ENCODE measurements at places on chromosomes 3 and 15.

- no peak for DNase-seq
Measured at GRCh38 chr3:129648391-129648790, 41.9 kb upstream of the PLXND1 start.

GRCh38 chr3:10010878-10011465, 15.3 kb upstream of the FANCD2 start:
- peak; percentile 90 for DNase-seq

DNA sequence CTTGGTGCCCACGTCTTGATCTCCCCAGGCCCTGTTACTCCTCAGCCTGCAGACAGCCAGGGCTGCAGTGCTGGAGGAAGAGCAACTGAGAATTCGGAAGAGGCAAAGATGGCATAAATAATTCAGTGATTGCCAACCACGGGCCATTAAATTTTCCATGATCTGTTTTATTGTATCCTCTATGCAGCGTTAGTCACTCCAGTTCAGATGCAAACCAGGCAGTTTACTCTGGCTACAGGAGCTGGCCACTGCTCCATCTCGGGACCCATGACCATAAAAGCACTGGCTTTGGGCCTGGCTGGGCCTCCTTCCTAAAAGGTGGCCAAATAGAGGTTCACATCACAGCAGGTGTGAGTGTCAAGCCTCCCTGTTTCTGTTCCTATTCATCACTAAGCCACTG, 137.6 kb upstream of the TLE3 start:
- DNase-seq, result no peak

DNA sequence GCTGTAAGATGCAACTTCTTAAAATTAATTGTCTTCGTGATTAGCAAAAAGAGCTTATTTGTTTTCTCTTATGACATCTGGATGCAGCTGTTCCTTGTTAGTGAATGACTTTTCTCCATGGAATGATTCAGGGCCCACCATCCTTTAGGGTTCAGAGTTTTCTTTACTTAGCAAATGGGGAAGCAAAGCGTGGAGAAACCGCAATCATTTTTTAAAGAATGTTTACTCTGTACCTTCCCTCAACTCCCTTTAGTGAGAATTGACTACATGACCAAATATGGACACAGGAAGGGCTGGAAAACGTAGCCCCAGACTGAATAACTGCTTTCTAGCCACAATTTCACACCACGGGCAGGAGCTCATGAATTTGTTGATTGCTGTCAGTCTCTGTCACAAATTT, 130.1 kb downstream of the EDEM1 start:
- peak; percentile 2 for DNase-seq

DNA sequence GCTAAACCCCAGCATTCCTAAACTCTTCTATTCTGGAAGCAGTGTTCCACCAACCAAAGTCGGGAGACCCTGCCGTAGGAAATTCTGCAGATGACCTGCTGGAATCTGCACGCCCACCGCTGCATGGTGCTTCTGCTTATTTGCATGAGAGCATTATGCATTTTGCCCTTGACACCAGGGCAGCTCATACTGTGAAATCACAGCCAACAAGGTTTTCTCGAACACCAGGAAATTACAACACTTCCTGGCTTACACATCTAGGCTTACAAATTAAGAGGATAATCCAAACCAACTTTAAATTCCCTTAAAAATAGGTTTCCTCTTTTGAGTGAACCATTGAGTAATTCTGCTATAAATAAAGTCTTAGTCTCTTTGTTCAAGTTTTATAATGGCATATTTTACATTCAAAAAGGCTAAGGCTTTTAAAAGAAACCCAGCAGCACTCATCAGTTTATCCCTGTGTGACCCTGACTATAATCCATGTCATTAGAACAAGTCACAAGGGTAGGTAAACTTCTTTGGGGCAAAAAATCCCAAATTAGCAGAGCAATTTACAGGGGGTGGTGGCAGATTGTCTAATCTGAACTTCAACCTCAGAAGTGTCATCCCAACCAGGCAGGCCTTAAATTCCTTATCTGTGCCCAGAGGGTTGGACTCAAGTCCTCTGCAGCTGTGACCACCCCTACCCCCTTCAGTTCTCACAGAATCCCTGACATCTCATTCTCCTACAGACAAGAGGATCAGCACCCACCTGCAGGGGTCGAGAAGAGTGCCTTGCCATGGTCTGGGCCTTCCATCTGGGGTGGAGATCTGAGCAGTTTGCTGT, 33.5 kb upstream of the RBP1 start:
- no peak for DNase-seq

- no peak for DNase-seq
Measured at GRCh38 chr3:188760408-188760807, 411.4 kb upstream of the TPRG1 start.

DNA sequence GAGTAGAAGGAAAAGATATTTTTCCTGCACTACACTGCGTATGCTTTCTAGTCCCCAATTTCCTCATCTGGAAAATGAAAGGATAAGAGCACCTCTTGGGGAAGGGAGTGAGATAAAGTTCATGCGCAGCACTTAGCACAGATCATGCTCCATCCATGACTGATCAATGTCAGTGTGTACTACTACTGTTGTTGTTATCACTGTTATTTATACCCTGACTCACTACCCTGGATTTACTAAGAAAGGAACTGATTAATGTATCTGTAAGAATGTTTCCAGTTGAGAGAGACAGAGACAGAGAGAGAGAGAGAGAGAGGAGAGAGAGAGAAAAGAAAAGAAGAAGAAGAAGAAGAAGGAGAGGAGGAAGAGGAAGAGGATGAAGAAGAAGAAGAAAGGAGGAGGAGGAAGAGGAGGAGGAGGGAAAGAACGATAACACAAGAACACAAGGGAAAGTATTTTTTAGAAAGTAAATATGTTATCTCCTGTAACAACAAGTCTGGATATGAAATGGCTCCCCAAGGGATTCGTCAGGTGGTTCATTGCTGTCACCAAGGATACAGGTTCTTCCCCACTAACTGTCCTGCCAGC, 212.2 kb upstream of the PROK2 start:
- no peak for DNase-seq

GRCh38 chr3:171248426-171249111, 211.6 kb downstream of the TNIK start:
- no peak for DNase-seq

GRCh38 chr3:134132961-134133360, 103.2 kb upstream of the SLCO2A1 start:
- DNase-seq, result no peak

- DNase-seq, result no peak
Measured at GRCh38 chr15:85570336-85570735, 189.9 kb downstream of the AKAP13 start.

- no peak for DNase-seq
Measured at GRCh38 chr3:66702126-66702525, 201.3 kb upstream of the LRIG1 start.

DNA sequence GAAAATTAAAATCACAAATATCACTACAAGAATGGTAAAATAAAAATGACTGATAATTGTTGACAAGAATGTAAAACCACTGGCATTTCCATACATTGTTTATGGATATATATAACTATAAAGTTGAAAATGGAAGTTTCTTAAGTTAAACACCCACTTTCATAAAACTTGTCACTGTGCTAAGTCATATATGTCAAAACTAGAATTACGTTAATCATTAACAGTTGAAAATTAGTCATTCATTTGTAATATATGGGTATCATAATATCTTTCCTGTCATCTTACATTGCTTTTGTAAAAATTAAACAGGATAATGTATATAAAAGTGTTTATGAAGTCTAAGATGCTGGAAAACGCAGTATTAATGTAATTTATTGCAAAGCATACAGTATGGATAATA, 1398.6 kb upstream of the ALCAM start:
- no peak for DNase-seq

GRCh38 chr3:47803480-47804025, 615 bp downstream of the DHX30 start:
- DNase-seq, result no peak

GRCh38 chr3:178795349-178795748, 259.1 kb downstream of the KCNMB2 start:
- DNase-seq, result no peak

DNA sequence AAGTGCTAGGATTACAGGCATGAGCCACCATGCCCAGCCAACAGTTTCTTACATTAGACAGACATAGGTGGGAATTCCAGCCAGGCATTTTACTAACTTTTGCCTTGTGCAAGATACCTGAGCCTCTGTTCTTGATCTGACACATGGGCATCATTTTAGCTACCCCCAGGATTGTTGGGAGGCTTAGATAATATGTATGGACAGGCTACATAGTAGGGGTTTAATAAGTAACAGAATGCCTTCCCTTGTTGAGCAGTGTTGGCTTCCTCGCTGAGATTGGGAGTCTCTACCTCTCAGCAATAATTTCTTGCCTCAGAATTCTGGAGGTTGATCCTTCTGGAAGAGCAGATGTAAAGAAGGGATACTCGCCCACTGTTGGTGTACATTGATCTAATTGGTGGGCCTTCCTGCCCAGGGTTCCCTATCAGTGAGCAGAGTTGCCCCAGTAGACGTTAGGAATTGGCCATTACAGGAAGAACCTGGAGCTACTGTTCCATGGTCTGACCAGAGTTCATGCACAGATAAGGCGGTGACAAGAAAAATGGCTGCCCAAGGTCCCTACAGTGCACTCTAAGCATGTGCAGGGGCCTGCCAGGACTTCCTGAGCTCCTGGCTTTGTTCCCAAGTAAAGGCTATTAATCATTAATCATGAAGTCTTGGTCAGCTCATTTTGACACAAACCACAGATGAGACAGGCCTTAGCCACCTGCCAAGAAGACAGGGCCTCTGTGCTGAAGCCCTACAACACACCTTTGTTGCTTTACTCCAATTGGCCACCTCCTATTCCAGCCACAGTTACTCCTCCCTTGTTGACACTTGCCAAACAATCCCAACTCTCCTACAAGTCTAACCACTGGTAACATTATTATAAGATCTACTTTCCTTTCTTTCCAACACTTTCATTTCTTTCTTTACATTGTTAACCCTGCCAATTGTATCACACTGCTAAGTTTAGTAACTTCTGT, 5.0 kb upstream of the IL17RE start:
- peak; percentile 67 for DNase-seq

DNA sequence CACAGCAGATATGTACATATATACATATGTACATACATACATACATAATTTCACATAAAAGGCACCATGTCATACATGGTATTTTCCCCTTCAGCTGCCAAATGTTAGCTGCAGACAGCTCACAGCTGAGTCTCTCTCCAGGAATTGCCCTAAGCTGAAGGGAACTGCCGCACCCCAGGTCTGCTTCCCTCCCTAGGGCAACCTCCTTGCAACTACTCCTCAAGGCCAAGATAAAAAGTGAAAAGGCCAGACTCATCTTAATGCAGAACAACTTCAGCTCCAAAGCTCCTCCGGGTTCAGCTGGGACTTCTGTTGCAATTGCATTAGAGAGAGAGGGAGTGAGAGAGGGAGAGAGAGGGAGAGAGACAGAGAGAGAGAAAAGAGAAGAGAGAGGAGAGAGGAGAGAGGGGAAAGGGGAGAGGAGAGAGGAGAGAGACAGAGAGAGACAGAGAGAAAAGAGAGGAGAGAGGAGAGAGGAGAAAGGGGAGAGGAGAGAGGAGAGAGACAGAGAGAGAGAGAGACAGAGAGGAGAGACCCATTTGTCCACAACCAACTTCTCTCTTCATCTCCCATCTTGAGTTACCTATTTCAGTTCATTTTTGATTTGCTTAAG, 143.4 kb upstream of the HES1 start:
- no peak for DNase-seq

DNA sequence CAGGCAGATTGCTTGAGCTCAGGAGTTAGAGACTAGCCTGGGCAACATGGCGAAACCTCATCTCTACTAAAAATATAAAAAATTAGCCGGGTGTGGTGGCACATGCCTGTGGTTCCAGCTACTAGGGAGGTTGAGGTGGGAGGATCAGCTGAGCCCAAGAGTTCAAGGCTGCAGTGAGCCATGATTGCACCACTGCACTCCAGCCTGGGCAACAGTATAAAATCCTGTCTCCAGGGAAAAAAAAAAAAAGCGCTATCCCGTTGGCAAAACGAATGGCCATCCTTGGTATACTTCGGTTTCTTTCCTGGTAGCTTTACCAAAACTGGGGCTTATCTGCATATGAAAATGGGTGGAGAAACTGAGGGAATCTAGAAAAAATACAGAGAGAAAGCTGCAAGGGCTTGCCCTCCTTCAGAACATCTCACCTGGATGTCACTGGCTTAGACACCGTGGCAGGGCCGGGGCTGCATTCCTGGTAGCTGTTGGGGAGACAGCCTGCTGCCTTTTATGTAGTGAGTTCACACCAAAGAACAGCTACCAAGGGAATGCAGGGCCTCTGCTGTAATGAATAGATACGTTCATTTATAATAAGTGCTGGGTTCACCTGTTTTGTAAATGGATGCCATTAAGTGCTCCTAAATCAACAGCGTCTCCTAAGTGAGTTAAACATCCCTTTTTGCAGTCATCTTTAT, 96.0 kb downstream of the IQSEC1 start:
- DNase-seq, result no peak

- no peak for DNase-seq
Measured at GRCh38 chr3:11568503-11569155, 75.1 kb downstream of the VGLL4 start.

GRCh38 chr15:99476413-99477222, 89.2 kb upstream of the MEF2A start:
- peak; percentile 79 for DNase-seq

GRCh38 chr15:73845907-73846306, 27.5 kb upstream of the TBC1D21 start:
- no peak for DNase-seq

DNA sequence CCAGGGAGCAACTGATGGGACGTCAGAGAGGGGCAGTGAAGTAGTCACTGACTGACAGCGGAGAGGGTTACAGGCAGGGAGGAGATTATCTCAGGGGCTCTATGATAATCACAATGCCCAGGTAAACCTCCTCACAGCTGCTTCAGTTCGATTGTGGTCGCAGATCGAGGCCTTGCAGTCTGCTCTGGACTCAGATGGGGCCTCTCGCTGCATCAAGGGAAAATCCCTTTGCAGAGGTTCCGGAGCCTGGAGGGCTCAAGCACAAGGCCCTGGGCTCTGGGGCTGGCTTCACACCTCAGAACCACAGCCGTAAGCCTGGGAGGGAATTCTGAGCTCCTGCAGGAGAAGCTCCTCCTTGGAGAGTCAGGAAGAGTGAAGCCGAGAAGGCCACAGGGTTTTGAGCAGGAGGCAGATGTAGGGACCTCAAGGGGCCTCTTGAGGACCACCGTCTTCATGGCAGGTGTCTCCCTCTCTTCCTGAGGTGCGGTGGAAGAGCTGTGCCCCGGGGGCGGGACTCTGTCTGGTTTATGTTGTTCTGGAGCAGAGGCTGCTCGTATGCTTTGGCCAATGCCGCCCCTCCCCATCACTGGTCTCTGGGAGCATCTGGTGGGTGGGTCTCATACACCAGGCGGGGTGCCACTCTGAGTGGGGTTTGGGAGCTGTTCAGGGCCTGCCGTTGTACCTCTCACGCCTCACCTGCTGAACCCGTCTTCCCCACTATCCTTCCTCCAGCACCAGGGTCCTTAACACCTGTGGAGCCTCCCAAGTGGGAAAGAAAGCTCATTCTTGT, 19.5 kb upstream of the SNRPA1 start:
- no peak for DNase-seq

- DNase-seq, result no peak
Measured at GRCh38 chr15:31358957-31359701, 32.5 kb downstream of the KLF13 start.

GRCh38 chr3:155007729-155008128, 72.4 kb upstream of the MME start:
- no peak for DNase-seq

GRCh38 chr15:48647962-48648361, 2.5 kb upstream of the FBN1 start:
- DNase-seq, result no peak

- no peak for DNase-seq
Measured at GRCh38 chr3:168933614-168934013, 729.9 kb downstream of the MECOM start.

Data from right lung (tissue), 10 donors.